ENCODE measurements at places on chromosomes 5 and 9.

DNA sequence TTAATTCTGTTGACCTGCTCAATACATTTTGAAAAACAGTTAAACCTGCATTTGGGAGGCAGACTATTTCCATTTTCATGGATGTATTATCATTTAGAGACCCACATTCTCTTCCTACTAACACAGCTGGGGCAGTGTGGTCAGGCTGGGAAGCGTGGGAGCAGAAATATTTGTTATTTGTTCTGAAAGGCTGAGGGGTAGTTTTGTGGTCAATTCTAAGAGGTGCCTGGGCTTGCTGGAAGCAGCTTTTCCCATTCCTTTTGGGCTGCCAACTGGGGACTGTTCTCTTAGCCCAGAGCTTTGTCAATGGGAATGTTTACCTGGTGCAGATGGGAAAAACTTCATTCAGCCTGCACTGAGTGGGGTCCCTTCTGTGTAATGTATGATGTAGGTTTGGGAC is 171.4 kb upstream of the DAP start:
- no peak for DNase-seq

DNA sequence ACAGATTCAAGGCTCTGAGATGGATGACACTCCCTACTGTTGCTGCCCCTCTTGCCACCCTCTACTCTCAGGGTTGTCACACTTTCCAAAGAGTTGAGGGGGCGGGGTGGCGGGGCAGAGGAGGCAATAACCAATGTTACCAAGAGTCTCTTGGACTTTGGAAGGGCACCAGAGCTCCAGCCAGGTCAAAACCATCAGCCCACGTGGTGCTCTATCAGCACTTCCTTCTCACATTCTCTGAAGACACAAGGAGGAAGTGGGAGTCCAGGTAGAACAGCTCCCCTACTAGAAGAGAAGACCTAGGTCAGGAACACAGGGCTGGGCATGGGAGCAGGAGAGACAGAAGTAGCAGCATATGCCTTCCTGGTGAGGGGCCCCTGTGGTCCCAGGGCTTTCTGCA is 33.0 kb upstream of the PIK3R1 start:
- DNase-seq, result no peak

- no peak for DNase-seq
Measured at GRCh38 chr9:95284162-95285080, 33.1 kb downstream of the FANCC start.

- no peak for DNase-seq
Measured at GRCh38 chr9:104232781-104233341, 138.8 kb downstream of the SMC2 start.

DNA sequence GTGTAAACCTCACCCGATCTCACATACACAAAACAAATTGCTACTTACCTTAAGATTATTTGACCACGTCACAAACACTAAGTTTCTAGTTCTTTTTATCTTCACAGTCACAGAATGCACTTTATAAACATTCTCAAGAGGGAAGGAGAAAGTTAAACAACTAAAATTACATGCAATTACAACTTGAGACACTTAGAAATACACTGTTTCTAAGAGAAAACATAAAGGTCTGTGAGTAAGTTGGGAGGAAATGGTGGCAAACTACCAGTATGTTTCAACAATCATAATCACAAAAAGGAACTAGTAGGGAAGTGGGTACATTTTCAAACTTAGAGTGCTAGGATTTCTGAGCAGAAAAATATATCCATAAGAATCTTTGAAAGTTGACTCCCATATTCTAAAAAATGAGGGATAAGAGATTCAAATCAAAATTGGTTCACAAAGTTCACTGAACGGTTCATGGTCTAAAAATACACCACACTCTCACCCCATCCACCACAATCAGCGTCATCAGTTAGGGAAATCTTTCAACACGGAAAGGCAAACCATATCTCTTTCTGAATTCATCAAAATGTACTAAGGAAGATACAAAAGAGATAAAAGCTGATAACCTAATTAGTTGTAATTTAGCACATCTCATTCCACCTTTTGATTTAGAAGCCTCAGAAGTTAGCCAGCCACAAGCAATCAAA is 182.6 kb downstream of the BNC2 start:
- no peak for DNase-seq

- no peak for DNase-seq
Measured at GRCh38 chr5:169805937-169806700, 169.0 kb downstream of the DOCK2 start.

DNA sequence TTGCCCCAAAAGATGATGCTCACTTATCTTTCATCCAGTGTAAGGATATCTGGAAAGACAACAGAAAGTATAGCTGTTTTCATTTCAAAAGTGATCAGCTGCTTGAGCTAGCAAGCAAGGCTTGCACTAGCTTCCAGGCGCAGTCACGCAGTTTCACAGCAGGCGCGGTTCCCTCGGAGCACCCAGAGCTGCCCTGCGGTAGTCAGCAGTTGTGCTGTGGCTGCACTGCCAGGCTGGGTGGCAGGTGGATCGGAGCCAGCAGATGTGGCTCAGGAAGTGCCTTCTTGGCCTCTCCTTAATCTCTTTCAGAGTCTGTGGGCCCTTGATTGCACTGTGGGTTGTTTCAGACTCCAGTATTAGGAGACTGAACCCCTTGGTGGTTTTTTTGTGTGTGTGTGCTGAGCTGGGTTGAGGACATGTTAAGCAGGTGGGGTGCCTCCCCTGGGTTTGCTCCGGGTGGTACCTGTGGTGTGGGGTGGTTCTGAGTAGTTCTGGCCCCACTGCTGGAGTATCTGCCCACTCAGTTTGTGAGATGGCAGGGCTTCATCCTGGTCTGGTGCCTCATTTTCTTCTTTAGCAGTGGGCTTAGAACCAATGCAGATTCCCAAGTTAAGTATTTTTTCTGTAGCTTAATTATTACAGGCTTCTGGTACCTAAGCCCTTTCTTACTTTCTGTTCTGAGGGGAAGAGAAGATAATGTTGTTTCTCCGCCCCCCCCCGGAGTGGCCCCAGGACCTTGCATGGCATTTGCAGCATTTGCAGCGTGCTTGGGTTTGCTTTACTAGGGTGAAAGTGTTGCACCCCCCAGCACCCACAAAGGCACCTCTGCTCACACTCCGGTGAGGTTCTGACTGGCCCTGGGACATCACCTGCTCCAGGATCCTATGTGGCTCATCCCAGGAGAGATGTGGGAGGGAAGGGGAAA is 16.4 kb downstream of the TENT4A start:
- no peak for DNase-seq

GRCh38 chr9:72322259-72322658 is 42.7 kb downstream of the ZFAND5 start:
- DNase-seq, result no peak

DNA sequence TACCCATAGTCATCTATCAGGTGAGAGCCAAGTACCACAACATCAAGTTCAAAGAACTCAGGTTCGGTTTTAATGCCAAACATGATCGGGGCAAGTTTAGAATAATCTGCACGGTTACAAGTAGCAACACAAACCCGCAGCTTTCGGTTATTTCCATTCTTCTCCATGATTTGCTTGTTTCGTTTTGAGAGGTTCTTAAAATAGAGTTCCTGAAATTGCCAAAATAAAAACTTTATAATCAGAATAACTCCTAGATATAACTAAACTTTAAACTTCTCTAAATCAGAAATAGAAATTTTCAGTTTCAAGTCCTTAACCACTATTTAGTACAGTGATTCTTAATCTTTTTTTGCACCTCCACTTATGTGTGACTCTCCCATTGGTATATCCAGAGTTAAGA is 9.1 kb downstream of the GNE start:
- DNase-seq, result no peak

- DNase-seq, result no peak
Measured at GRCh38 chr9:128742401-128742800, 18.5 kb upstream of the ZDHHC12 start.

- DNase-seq, result no peak
Measured at GRCh38 chr9:33125871-33126823, 41.0 kb downstream of the B4GALT1 start.

DNA sequence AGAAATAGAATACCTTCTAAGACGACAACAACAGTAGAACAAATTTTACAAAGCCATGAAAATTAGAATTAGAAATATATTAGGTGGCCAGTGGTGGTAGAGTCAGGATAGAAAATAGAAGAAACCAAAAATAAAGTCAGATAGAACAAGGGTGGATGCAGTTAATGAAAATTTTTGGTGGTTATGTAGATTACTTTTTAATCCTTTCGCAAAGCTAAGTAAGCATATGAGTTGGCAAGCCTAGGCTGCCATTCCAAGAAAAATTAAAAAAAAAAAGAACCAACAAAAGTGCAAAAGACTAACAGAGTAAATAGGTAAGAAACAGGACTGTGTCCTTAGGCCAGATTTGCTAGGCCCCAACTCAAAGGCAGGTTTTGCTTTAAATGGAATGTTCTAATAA is 56.8 kb downstream of the PCSK5 start:
- DNase-seq, result no peak

DNA sequence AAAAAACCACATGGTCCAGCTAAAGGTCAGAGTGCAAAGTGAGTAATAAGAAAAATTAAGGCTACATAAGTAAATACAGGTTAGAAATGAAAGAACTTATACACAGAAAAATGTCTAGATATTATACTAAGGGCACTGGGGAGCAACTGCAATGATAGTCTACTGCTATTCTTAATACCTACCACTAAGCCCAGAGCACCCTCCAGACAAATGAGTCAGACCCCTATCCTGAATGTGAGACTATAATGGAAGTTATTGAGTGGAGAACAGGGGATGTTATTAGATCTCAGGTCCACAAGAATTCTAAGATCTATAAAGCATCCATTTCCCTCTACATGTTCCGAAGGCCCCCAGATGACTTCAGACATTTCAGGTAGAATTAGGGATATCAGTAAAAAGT is 438.3 kb downstream of the PRELID2 start:
- DNase-seq, result no peak

Data from stimulated activated CD4-positive, alpha-beta T cell treated with anti-CD3 and anti-CD28 coated beads, Interleukin-1b, Interleukin-23, amount 100 ng/mL, for 1 hour (primary cell).